H7 (cell line): ENCODE measurements at places on chromosomes 3 and 15.
A peak's percentile ranks its signal among the peaks of the same experiment; 100 is the strongest.

DNA sequence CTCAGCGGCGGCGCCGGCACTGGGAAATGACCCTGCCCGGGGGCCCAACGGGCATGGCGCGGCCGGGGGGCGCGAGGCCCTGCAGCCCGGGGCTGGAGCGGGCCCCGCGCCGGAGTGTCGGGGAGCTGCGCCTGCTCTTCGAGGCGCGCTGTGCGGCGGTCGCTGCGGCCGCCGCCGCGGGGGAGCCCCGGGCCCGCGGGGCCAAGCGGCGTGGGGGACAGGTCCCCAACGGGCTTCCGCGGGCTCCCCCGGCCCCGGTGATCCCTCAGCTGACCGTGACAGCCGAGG, 172 bp downstream of the ITPKA start:
- DNase-seq, result no peak

GRCh38 chr15:61613729-61614128, 384.6 kb upstream of the RORA start:
- no peak for DNase-seq

- no peak for DNase-seq
These were observed 800.7 kb downstream of the DIPK2A start for GRCh38 chr3:144772372-144772771.

GRCh38 chr3:50210510-50211367, 5.7 kb downstream of the SLC38A3 start:
- DNase-seq, result peak; percentile 90

DNA sequence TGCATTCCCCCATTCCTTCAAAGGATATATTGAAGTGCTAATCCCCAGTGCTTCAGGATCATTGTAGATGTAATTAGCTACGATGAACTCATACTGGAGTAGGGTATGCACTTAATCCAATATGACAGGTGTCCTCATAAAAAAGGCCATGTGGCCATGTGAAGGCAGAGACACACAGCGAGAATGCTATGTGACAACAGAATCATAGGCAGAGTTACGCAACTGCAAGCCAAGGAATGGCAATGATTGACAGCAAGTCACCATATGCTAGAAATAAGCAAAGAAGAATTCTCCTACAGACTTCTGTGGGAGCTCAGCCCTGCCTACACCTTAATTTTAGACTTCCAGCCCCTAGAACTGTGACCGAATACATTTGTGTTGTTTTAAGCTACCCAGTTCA, 875.6 kb upstream of the ROBO1 start:
- DNase-seq, result no peak

- no peak for DNase-seq
These were observed 67.5 kb downstream of the DENND4A start for GRCh38 chr15:65724464-65725215.

DNA sequence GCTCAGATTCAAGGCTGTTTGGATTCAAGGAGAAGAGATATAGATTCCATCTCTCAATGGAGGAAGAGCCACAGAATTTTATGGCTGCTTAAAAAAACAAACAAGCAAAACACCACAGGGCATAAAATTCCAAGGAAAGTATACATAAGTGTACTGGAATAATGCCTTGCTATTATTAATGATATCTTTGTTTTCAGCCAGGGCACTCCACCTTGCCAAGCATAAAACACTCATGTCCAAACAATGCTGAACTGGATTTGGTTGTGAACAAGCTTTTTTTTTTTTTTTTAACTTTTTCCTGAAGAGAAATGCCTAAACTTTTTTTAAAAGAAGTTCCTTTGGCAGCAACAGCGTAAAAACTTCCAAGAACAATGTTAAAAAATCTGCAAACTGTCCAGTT, 4.8 kb upstream of the CLSTN2 start:
- DNase-seq, result no peak

GRCh38 chr3:61956236-61956635, 394.9 kb downstream of the PTPRG start:
- no peak for DNase-seq

DNA sequence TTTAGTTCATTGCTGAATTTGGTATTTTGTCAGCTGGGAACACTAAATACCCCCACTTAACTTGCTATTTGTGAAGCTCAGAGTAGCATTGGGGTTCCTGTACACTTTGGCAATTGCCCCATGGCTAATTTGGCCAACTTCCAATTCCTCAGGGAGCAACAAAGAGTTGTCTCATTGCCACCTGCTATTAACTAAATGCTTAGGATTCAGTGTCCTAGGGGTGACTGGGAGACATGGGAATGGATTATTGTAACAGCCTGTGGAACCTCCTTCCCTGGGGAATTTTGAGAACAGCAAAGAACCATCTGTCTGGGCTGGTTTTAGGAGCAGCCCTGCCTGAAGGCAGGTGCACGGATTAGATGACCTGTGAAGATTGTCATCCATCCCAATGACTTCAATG, 437.4 kb upstream of the TPRG1 start:
- no peak for DNase-seq

GRCh38 chr15:63256433-63257274, 20.8 kb upstream of the APH1B start:
- peak; percentile 61 for DNase-seq

DNA sequence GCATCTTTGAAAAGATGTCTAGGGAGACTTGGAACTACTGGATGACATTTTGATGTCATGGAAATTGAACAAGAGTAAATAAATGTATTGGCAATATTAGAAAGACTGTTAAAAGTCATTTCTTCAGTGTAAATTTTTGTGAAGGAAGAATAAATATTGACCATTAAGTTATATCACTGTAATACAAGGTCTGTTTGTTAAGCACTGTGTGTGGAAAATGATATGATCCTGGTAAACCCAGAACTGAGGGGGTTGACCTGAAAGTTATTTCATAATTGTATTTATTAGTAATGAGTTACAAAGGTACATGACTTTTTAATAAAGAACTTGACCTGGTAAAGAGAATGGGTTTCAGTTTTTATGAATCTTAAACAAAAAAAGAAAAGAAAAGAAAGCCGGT, 106.6 kb downstream of the B3GALNT1 start:
- no peak for DNase-seq

- DNase-seq, result no peak
These were observed 333.2 kb upstream of the C2CD4B start for GRCh38 chr15:62498278-62498677.

DNA sequence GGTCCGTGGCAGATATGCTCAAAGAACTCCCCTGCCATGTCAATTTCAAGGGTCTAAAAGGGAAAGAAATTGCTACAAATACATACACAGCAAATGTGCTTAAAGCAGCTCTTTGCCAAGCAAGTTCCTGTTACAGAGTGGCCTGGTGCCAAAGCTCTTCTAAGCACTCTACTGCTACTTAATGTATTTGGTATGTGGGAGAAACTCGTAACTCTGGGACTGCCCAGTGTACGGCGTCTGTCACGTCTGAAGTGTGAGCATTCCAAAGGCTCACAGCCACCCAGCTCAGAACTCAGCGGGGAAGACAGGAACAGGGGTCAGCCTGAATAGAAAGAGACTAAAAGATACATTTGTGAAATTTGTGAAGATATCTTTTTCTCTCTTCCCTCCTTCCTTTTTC, 54.6 kb downstream of the RBMS3 start:
- peak; percentile 1 for DNase-seq

DNA sequence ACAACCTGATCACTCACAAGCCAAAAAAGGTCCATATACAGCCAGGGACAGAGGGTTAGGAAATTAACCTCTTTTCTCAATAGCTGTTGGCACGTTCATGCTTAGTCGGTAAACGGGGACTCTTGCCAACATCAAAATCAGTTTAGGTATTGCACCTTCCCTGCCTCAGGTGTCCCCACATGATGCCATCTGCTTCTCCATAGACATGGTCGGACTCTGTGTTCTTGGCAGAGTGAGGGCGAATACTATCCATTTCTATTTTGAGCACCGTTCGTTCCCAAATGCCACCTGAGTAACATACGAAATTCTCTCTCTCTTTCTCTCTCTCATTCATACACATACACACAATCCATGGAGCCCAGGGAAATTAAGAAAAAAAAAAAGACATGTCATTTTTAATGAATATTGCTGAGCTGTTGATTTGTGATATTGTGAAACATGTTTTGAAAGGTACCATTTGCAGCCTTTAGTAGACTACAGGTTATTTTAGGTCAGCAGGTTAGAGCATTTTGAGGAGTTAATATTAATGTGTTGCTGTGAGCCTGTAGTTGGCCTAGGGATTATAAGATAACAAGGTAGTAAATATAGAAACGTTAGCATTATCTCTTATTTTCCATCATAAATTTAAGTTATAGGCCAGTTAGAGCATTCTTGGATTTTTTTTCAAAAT, 78.5 kb downstream of the GHSR start:
- DNase-seq, result no peak

DNA sequence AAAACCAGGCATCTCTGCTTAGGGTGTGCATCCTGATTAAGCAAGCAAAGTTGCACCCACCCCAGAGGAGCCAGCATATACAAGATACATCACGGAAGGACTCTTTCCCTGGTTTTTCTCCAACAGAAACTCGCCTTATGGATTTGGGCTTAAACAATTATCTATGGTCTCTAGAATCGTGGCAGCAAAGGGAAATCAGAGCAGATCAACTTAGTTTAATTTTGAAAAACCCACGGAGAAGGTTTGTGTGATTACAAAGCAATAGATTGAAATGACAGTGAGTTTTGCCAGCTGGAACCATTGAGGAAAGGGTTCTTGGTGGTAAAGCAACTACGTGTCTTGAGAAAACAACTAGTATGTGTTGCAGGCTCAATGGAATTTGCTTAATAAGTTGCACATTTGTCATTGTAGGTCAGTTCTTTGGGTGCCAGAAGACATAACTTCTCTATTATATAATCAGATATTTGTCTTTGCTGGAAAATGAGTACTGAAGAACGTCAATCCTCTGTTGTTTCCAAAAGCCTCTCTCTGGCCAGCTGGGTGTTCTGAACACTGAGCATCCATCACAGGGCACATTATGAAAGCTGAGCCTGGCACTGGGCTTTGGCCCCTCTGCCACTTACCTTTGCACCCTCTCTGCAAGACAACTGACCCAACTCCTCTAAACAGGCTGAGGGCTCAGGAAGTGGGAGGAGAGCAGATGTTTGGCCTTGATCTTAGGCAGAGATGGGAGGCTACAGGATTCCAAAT, 75.7 kb upstream of the FBN1 start:
- DNase-seq, result no peak

- no peak for DNase-seq
These were observed 53.1 kb upstream of the XCR1 start for GRCh38 chr3:46080124-46080968.

DNA sequence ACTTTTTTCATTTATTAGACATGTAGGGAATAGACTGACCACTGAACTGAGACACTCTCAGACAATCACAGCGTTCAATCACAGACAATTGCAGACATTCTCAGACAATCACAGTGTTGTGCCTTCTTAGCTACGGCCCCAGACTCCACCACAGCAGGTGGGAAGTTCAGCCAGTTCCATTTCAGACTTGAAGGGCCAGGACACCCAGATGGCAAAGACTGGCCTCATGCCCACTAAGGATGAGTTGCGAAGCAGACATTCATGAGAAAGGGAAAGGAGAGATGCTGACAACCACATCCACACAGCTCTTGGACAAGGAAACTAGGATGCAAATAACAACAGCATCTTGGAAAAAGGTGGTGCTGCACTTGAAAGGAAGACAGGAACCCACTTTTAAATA, 21.9 kb upstream of the ALDH1L1 start:
- DNase-seq, result no peak

DNA sequence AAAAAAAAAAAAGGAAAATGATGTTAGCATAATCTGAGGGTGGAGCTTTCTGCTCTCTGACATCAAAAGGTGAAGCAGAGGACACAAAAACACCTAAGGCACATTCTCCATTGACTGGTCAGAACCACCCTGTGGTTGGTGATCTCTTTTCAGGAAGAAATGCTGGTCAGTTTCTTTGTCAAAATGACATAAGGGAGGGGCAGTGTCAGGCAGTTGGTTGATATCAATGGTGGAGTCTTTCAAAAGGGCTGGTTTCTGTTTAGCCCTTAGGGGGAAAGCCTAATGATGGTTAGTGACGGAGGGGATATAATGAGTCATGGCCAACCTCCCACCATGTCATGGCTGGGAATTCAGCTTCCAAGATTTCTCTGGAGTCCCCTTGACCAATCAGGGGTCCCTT, 185.9 kb upstream of the GBE1 start:
- no peak for DNase-seq

DNA sequence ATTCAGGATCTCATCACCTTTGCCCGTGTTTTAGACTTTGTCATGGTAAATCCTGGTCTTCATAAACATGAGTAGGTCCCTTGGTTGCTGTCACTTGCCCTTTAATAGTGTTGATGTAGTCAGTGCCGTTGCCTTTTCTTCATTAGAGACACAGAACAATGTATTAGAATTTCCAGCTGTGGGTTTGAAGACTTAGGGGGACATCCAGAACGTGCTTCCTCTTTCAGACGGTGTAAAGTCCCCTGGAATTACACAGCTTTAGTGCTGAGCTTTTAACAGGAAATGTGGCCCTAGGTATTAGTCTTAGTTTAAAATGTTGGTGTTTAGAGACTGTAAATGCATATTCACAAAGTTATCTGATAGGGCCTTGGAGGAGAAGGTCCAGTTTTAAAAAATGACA, 8.8 kb upstream of the LRCH3 start:
- no peak for DNase-seq

- DNase-seq, result no peak
These were observed 6.9 kb downstream of the GORASP1 start for GRCh38 chr3:39100500-39100886.

DNA sequence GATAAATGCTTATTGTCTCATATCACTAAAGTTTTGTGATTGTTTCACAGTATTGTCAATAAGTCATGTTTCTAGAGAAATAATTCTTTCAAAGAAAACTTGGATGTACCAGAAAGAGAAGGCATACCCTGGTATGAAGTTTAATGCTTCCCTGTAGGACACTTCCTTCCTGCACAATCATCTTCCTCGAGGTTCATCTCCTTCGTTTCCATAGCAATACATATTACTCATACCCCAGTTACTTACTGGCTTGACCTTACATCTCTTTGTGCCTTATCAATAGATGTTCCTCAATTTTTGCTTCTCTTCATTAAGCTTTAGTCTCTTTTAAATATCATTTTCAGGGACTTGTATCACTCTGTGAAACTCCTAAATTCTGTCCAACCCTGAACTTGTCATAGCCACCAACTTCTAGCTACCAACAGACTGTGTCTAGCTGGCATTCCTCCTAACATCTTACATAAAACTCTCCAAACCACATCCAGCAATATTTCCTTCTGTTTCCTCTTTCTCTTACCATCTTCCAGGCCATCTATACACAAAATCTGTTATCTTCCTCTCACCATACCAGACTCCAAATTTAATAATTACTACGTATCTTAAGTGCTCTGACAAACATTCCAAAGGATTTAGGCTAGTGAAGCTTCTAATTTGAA, 134.3 kb downstream of the GADL1 start:
- DNase-seq, result no peak
